ENCODE measurements at places on chromosomes 6 and 20. TPM values are rescaled to one million over a fixed set of nuclear protein-coding genes. Genes with fewer than 3 reads are reported as not detected.

CST5 gene
- not detected for total RNA-seq

F13A1 gene
- 136 TPM for total RNA-seq

GRCh38 chr6:34057191-34057590, 88.7 kb downstream of the GRM4 start:
- DNase-seq, result no peak

GRCh38 chr6:14396826-14397517, 279.4 kb downstream of the CD83 start:
- DNase-seq, result no peak

DNA sequence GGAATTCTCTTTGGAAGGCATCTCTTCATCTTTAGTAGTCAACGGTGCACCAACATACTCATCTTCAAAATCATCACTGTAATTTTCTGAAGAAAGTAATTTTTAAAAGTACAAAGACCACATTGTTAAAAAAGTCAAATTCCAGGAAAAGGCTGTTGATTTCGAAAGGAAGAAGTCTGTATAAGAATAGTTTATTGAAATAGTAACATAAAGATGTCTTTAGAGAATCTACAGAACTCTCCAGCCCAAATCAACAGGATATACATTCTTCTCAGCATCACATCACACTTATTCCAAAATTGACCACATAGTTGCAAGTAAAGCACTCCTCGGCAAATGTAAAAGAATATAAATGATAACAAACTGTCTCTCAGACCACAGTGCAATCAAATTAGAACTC, 23.4 kb downstream of the CEP162 start:
- DNase-seq, result no peak

Data from Right ventricle myocardium superior (tissue), 1 donor.